Hippocampal formation (tissue), 2 donors: ENCODE measurements at places on chromosomes 2 and 18.

- no peak for DNase-seq
These were observed 356.3 kb upstream of the SETBP1 start for GRCh38 chr18:44324361-44324760.

DNA sequence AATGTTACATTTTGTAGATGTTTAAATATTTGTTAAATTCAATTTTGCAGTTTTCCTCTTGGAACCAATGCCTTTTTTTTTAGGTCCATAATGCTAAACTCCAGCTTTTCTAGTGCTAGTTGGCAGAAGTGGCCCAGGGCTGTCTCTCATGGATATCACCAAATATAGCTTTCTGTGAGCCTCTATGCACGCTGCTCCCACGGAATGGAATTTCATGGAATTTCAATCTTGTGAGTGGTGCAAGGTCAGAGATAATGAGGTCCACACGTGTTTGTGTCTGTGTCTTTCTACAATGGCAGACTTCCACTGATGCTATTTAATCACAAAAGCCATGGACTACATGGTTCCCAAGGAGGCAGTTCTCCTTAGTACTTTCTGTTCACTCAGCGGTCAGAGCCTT is 191.5 kb upstream of the PARD3B start:
- no peak for DNase-seq

DNA sequence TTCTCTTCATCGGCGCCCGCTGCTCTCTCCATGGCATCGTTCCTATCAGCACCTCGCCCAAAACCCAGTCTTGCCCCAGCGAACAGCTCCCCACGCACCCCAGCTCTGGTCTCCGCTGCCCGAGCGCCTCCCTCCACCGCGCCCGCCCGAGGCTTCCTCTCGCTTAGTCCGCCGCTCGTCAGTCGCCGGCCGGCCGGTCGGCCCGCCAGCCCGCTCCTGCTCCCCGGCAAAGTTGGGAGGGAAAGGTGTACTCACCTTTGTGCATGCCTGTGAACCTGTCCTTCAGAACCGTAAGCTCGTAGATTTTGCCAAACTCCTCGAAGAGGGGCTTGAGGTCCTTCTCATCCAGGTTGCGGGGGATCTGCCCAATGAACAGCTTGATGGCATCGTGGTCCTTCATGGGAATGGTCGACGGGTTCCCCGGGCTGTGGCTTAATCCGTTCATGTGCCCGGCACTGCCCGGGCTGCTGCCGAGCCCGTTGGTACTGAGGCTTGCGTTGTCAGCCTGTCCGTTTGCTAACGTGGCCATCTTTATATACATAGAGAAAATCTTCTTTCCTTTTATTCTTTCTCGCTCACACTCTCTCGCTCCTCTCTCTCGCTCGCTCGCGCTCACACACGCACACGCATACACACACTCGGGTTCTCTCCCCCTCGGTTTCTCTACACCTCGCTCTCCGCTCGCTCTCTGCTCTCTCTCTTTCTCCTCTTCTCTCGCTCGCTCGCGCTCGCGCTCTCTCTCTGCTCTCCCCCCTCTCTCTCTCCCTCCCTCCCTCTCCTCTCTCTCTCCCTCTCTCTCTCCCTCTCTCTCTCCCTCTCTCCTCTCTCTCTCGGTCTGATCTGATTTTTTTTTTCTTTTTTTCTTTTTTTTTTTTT is at the start of gene CELF4:
Gene CELF4 (minus strand): TSS at position 698 of the 876 bp plus-strand sequence.
- DNase-seq: no peak

GRCh38 chr2:28944535-28945248 is 36.4 kb upstream of the TOGARAM2 start:
- DNase-seq: no peak
